ENCODE measurements at places on chromosomes 12 and 14. TPM values are rescaled to one million over a fixed set of nuclear protein-coding genes. Genes with fewer than 3 reads are reported as not detected.

DNA sequence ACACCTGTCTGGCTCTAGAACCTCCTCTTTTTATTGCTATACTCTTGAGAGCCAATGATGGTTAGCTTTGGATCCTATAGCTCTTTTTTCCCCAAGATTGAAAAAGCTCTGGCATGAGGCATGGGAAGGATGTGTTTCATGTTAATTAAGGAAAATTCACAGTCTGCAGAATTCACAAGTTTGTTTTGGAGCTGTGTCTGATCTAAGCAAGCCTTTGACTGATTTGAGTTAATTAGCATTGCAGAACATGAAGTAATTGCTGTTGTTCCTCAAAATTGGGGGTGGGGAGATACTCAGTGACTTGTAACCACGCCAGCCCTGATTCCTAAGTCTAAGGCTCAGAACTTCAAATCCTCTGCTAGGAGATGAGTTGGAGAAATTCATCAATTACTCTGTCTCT, 205.0 kb downstream of the SUDS3 start:
- no peak for DNase-seq

- no peak for DNase-seq
Observed at GRCh38 chr12:68121143-68121542, 38.4 kb downstream of the IFNG start.

DNA sequence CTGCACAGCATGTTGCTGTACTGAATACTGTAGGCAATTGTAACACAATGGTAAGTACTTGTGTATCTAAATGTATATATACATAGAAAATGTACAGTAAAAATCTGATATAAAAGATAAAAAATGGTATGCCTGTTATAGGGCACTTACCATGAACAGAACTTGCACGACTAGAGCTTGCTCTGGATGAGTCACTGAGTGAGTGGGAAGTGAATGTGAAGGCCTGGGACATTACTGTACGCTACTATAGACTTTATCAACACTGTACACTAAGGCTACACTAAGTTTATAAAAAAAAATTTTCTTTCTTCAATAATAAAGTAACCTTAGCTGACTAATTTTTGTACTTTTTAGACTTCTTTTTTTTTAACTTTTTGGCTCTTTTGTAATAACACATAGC, 24.2 kb upstream of the NEDD1 start:
- DNase-seq, result no peak

- DNase-seq, result no peak
Observed at GRCh38 chr12:56081393-56082347, 1.7 kb downstream of the ERBB3 start.

DNA sequence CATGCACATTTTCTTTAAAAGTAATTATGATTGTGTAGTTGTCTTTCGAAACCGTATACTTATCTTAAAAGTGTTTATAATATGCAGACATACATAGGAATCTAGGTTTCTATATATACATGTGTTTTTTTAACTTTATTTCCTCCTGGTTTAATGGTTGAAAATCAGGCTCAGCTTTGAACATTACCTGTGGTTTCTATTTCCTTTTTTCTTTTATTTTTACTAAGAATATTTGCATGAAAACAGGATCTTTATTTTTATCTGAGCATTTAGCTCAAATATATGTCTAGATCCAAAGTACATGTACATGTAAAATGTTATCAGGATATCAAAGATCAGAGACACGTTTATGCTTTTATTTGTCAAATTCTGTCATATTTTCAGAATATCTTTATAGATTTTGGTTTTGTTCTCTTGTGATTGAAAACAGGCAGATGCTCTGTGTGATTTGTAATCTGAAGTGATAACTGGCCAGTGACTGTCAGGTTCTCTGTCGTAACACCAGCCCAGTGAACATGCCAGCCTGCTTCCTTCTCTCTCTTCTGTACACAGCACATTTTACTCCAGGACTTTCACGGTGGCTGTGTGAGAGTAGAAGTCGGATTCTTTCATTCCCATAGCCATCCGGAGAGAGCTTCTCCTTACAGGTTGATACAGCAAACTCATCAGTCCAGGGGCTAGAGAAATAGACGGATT, 13.7 kb downstream of the TCTN1 start:
- DNase-seq, result no peak

- DNase-seq, result no peak
Observed at GRCh38 chr12:125455556-125455955, 390.3 kb downstream of the AACS start.

DNA sequence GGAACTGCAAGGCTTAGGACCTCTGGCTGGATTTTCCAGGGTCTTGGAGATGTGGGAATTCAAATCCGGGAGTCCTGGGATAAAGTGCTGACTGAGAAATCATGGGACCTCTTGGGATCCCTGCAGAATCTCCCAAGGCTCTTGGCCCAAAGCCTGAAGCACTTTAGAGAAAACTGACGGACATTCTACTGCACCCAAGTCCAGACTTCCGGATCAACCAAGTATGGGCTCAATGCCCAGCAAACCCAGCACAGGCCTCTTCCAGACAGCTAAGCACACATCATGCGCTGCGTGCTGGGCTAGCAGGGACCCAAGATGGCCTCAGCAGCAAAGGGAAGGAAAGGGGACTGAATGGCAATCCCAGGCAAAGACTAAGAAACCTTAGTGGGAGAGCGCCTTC, 85.0 kb downstream of the ACTN1 start:
- DNase-seq, result peak; percentile 73

- DNase-seq, result no peak
Observed at GRCh38 chr12:112175361-112176155, 50.2 kb downstream of the TRAFD1 start.

DNA sequence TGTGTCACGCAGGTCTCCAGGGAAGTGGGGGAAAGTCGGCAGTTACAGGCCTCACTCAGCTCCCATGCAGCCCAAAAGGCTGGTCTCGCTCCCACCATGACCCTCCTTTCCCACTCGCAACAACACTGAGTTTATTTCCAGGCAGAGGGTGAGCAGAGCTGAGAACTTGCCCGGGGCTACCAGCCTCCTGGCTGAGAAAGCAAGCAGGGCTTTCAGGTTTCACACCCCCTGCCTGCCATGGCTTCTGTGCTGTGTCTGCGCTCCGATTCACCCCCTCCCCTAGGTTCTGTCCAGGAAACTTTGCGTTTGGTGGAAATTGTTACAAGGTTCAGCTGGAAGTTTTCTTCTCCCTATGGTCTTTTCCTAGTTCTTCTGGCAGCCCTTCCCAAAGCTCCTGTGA, 17.1 kb downstream of the OR10G2 start:
- DNase-seq, result no peak

DNA sequence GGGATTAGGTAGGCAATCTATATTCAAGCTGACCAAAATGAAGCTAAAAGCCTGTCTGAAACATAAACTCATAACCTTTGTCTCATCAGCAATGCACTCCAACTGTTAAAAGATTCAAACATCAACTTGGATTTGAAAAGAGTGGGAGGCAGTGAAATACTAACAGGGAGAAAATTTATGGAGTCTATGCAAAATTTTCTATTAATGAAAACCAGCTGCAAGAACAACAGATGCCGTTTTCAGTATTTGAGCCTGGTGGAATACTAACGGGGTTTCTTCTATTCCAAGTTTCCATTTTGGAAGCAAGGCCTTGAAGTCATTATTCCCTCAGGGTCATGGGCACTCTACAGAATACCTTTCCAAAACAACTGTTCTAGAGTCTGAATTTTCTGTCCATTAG, 88.3 kb downstream of the LRP6 start:
- DNase-seq, result no peak

DNA sequence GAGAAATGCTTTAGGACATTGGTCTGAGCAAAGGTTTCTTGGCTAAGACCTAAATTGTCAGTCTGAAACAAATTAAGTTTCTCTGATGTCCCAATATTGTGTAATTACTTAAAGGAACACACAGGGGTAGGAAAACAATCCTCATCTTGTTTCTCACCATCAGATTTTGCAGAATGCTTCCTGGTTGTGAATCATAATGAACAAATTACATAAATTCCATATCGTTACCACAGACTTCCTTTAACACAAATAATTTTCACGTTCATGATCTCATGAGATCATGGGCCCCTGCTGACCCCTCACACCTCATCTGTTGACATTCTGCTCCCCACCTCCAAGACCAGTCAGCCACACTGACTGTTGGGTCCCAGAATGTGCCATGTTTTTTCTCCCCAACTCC, 194.1 kb downstream of the MON2 start:
- DNase-seq, result no peak

GRCh38 chr12:19988948-19989347, 379.4 kb upstream of the PDE3A start:
- no peak for DNase-seq

- no peak for DNase-seq
Observed at GRCh38 chr12:72388322-72388721, 116.2 kb downstream of the TRHDE start.

- no peak for DNase-seq
Observed at GRCh38 chr12:2343681-2344080, 290.9 kb downstream of the CACNA1C start.

GRCh38 chr12:21065845-21066244, 65.1 kb upstream of the SLCO1B1 start:
- DNase-seq, result no peak

DNA sequence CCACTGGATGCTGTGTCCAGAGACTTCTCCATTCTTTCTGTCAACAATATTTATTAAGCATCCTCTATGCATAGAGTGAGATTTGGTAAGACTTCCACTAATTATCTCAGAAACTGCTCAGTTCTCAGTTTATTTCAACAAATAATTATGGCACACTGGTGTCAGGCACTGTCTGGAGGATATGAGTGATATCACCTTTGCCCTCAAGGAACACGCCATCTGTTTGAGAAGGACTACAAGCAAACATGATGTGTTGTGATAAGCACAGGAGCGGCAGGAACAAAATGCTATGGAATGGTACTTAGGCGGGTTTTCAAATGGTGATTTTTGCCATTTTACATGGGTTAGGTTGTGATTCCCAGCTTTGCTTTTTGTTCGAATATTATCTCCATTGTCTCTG, 229.2 kb downstream of the DPF3 start:
- no peak for DNase-seq

DNA sequence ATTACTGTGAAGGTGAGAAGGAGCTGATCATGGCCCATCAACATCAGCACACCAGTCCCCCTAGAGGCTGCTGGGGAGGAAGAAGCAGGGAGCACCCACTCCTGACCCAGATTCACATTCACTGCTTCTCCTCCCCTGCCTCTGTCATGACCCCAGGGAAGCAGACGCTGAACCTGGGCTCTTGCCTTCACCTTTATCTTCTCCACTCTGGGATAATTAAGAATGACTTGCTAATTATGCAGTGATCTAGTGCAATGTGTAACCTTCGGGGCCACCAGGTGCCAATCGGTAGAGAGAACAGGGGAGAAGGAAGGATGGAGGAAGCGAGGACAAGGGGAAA, 44.4 kb upstream of the IQSEC3 start:
- no peak for DNase-seq

Gene SBNO1
- 28.7 TPM for total RNA-seq

Gene BEST3
- total RNA-seq, result 0.15 TPM

Gene GSG1
- total RNA-seq, result not detected

Gene GOLGA5
- 26.7 TPM for total RNA-seq

Gene DENND5B
- 38.7 TPM for total RNA-seq

Gene IGFBP6
- total RNA-seq, result 178 TPM

Gene CERS5
- total RNA-seq, result 16.8 TPM

Gene C1QL4
- total RNA-seq, result not detected

Gene ACOT6
- total RNA-seq, result not detected

Gene TTC9
- 4.7 TPM for total RNA-seq
